ENCODE measurements at places on chromosomes 12 and 14.

- H3K27ac ChIP-seq, result no peak overlapping the region
- H3K4me1 ChIP-seq, result no peaks in the 10 kb centered on the region
- no peaks in the 10 kb centered on the region for H3K36me3 ChIP-seq
Observed at GRCh38 chr12:113762155-113762881, 203.8 kb downstream of the RBM19 start.

DNA sequence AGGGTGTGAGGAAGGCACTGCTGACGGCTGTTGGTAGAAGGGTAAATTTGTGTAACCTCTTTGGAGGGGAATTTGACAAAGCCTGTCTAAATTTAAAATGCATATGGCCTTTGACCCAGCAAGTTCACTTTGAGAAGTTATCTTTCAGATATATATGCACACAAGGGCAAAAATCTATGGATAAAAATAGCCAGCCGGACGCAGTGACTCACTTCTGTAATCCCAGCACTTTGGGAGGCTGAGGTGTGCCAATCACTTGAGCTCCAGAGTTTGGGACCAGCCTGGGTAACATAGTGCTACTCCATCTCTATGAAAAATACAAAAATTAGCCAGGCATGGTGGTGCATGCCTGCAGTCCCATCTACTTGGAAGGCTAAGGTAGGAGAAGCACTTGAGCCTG lies 13.4 kb downstream of the UBC start:
- ATAC-seq, result no peak
- H3K27me3 ChIP-seq, result no peaks in the 10 kb centered on the region
- H3K4me3 ChIP-seq, result no peak overlapping the region
- peak overlapping the region; percentile 40 for H3K27ac ChIP-seq

DNA sequence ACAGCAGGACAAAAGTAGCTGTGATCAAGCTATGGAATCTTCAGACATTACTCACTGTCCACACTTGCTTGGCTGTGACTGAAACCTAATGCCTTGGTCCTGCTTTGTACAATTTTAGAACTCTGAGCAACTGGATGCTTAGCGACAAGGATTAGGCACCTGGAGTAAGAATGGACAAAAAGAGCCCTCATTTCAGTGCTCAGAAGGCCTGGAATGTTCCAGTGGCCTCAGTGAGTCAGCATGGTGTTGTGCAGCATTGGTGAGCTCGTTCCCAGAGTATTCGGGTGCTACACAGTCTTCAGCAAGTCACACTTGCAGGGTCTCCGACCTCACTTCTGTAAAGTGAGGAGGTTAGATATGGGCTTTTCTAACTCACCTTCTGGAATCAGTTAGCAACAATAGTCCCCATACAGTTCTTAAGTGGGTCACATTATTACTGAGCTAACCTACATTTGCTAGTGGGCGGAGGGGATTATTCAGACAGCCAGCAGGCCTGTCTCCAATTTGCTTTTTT lies 108.0 kb upstream of the MDM1 start:
- H3K4me1 ChIP-seq, result peaks cover 30% of the 10 kb centered on the region
- no peak for ATAC-seq
- H3K27ac ChIP-seq, result no peak overlapping the region
- peaks cover 21% of the 10 kb centered on the region for H3K36me3 ChIP-seq

GRCh38 chr12:132348176-132348575 lies 18.8 kb upstream of the GALNT9 start:
- H3K27me3 ChIP-seq, result peaks cover 22% of the 10 kb centered on the region
- no peak for ATAC-seq
- no peak overlapping the region for H3K27ac ChIP-seq
- no peaks in the 10 kb centered on the region for H3K36me3 ChIP-seq
- H3K4me3 ChIP-seq, result no peak overlapping the region

DNA sequence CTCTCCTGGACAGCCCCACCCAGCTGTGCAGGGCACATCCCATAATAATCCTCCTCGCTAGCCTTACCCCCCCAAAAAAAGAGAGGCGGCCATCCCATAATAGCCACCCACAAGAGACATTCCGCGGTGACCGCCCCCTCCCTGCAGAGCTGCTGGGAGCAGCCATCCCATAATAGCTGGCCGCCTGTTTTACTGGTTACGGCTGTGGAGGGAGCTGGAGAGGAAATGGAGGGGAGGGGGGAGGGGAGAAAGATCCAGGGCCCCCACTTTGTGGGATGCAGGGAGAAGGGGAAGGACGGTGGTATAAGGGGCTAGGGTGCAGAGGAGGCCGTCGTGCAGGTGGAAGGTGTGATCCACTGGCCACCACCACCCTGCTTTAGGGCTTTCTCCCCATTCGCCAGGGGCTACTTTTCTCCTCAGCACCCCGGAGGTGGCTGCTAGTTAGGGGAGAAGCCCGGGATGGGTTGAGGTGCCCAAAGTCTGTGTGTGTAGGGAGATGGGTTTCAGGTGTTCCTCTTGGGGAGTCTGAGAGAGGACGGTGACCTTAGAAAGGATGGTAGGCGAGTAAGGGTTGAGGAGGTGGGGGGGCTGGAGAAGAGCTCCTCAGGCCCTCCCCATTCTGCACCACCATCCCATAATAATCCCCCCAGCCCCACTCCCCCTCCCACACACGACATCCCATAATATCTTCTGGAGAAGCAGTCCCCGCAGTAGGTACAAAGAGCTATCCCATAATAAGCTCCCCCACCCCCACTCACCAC lies 6.0 kb upstream of the CHD4 start:
- ATAC-seq, result peak; percentile 4
- H3K4me1 ChIP-seq, result peaks cover 51% of the 10 kb centered on the region
- no peaks in the 10 kb centered on the region for H3K27me3 ChIP-seq
- H3K36me3 ChIP-seq, result no peaks in the 10 kb centered on the region

GRCh38 chr12:60043236-60043635 lies 447.4 kb downstream of the SLC16A7 start:
- H3K4me1 ChIP-seq, result no peaks in the 10 kb centered on the region
- no peaks in the 10 kb centered on the region for H3K27me3 ChIP-seq
- H3K36me3 ChIP-seq, result no peaks in the 10 kb centered on the region
- no peak overlapping the region for H3K4me3 ChIP-seq

- no peaks in the 10 kb centered on the region for H3K27me3 ChIP-seq
- no peak for ATAC-seq
- no peak overlapping the region for H3K4me3 ChIP-seq
Observed at GRCh38 chr14:39232554-39233415, 930 bp upstream of the MIA2 start.

- ATAC-seq, result no peak
- H3K4me1 ChIP-seq, result no peaks in the 10 kb centered on the region
- H3K27ac ChIP-seq, result no peak overlapping the region
- H3K27me3 ChIP-seq, result no peaks in the 10 kb centered on the region
Observed at GRCh38 chr14:48786498-48786897, 799.7 kb downstream of the RPS29 start.

- no peak overlapping the region for H3K27ac ChIP-seq
- no peak for ATAC-seq
- no peaks in the 10 kb centered on the region for H3K27me3 ChIP-seq
- no peak overlapping the region for H3K4me3 ChIP-seq
- no peaks in the 10 kb centered on the region for H3K36me3 ChIP-seq
Observed at GRCh38 chr12:17853054-17853453, 236.9 kb downstream of the RERGL start.

GRCh38 chr12:24948420-24948756 lies 513 bp downstream of the BCAT1 start:
- peaks cover 63% of the 10 kb centered on the region for H3K4me1 ChIP-seq
- ATAC-seq, result peak; percentile 53
- H3K27ac ChIP-seq, result peak overlapping the region; percentile 90
- H3K4me3 ChIP-seq, result peak overlapping the region; percentile 88
- peaks cover 16% of the 10 kb centered on the region for H3K36me3 ChIP-seq

DNA sequence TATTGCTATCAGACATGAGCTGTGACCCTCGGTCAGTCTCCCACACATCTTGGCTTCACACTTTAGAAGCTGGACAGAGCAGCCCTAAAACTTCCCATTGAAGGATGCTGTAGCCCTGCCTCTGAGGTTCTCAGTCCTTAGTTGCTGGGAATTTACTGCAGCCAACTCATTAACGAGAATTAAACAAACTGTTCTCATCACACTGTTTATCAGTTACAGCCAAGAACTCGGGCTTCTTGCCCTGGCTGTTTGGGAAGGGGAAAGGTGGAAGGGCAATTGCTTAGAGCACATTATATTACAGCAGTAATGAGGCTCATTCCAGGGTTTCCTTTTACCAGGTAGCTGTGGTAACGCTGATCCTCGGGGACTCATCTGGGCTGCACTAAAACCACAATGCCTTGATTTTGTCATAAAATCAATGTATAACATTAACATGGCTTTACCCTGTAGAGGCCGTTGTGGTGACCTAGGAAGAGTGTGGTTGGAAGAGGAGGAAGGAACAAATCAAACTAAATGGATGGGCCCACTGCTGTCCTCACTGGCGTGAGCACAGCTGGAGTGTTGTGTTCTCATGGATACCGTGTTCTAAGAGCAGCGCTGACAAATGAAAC lies 87.1 kb downstream of the GPR135 start:
- no peak overlapping the region for H3K4me3 ChIP-seq
- ATAC-seq, result no peak
- no peaks in the 10 kb centered on the region for H3K27me3 ChIP-seq
- H3K4me1 ChIP-seq, result no peaks in the 10 kb centered on the region
- no peaks in the 10 kb centered on the region for H3K36me3 ChIP-seq
- no peak overlapping the region for H3K27ac ChIP-seq

DNA sequence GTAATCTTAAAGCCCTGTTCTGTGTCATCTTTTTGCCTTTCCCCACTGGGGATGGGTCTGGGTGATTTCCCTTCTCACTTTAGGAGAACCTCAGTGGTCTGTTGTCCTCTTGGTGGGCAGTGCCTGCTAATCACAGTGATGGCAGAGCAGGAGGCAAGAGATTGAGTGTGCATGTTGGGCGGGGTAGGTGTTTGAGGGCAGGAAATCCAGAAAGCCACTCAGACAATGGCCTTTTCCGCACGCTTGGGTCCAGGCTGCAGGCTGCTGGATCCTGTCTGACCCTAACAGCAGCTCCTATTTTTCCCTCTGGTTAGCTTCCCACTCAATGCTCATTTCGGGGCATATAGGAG lies 13.7 kb upstream of the ITGA5 start:
- H3K4me3 ChIP-seq, result no peak overlapping the region
- H3K27me3 ChIP-seq, result peaks cover 43% of the 10 kb centered on the region
- H3K36me3 ChIP-seq, result no peaks in the 10 kb centered on the region
- ATAC-seq, result no peak

DNA sequence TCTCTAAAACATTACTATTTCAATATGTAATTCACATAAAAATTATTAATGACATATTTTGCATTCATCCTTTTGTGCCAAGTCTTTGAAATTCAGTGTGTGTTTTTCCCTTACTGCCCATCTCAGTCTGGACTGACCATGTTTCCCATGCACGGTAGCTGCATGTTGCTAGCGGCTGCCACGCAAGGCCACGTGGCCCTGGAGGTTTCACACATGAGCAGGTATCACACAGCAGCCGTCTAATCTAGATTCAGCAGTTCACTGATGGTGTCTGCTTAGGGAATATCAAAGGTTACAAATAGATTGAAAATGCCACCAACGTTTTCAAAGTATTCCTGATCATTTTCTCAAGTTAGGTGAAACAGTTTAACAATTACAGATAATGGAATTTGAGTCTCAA lies 234.8 kb upstream of the FKBP4 start:
- H3K27me3 ChIP-seq, result peaks cover 25% of the 10 kb centered on the region
- peaks cover 4% of the 10 kb centered on the region for H3K4me1 ChIP-seq
- H3K4me3 ChIP-seq, result no peak overlapping the region
- no peak overlapping the region for H3K27ac ChIP-seq
- no peaks in the 10 kb centered on the region for H3K36me3 ChIP-seq
- ATAC-seq, result no peak

DNA sequence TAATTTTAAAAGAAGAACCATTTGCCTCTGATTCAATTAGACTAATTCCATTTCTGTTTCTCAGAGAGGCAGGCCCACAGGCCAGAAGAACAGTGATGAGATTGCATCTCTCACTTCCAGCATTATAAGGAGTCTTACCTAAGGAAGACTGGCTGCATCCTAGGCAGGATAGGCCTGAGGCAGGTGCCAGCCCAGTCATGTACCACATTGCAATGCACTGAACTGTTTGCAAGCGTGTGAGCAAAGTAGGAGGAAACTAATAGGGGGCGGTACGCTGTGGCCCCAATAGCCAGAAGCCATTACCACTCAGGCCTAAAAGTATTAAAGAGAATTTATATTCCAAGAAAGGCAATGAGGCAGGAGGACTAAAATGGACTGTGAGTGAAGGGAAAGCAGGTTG lies 12.1 kb upstream of the CNIH1 start:
- H3K36me3 ChIP-seq, result no peaks in the 10 kb centered on the region
- ATAC-seq, result no peak
- no peaks in the 10 kb centered on the region for H3K27me3 ChIP-seq
- H3K27ac ChIP-seq, result no peak overlapping the region
- peaks cover 11% of the 10 kb centered on the region for H3K4me1 ChIP-seq

Measured in stimulated activated memory B cell treated with anti-CD40 and anti-IgM and Interleukin-4, amounts not matched to agents 10 μg/mL and 1 μg/mL and 100 μg/mL, for 72 hours (primary cell).